ENCODE measurements at places on chromosomes 2 and 18.

DNA sequence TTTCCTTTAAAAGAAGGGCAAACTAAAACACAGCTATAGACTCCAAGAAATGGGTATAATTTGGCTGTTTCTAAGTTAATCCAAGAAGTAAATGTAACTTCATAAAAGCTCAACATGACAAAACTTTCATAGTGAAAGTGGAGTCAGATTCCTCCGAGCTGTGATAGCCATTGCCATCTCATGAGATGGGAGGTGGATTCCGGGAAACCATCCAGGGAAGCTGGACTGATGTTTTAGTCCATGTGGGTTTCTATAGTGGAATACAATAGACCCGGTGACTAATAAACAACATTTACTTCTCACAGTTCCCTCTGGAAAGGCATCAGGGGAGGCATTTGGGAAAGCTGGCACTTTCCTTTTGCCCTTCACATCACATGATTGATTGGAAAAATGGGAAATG is 10.0 kb upstream of the LAPTM4A start:
- DNase-seq, result no peak

- DNase-seq, result no peak
Measured at GRCh38 chr18:63882333-63883141, 5.0 kb upstream of the SERPINB2 start.

GRCh38 chr2:152537081-152537651 is 180.1 kb downstream of the PRPF40A start:
- no peak for DNase-seq

- DNase-seq, result no peak
Measured at GRCh38 chr2:79612999-79613398, 100.1 kb downstream of the CTNNA2 start.

GRCh38 chr2:30684516-30684915 is 122.7 kb downstream of the CAPN13 start:
- no peak for DNase-seq

GRCh38 chr2:12005886-12006681 is 259.7 kb downstream of the LPIN1 start:
- peak; percentile 73 for DNase-seq

DNA sequence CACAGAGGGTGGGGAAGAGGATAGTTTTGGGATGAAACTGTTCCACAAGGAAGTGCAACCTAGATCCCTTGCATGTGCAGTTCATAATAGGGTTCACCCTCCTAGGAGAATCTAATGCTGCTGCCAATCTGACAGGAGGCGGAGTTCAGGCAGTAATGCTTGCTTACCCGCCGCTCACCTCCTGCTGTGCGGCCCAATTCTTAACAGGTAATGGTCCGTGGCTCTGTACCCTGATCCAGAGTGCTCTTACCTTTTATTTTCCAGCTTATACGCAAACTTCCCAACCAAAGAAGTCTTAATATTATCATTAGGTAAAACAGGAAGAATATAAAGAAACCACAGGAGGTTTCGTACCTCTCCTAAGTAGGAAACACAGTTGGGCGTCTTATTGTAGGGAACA is 82.7 kb upstream of the CD302 start:
- no peak for DNase-seq

GRCh38 chr2:117714745-117715417 is 99.6 kb upstream of the DDX18 start:
- DNase-seq, result no peak

DNA sequence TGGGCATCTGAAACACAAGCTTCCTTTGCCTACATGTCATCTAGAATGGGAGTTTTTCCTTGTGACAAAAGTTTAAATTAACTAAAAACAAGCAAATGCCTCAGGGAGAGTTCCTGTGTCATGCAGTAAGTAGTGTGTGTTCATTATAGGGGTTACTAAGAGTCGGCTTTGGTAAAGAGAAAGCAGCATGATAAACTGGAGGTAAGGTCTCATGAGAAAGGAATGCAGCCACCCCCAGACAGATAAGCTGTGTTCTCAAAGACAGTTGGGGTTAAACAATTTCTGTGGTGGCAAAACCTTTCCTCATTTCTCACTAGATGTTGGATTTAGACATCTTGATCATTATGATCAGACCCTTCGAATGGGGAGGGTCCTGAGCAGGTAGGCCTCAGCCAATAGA is 129.7 kb downstream of the MAP4K4 start:
- no peak for DNase-seq

- no peak for DNase-seq
Measured at GRCh38 chr18:9386879-9387278, 52.3 kb downstream of the TWSG1 start.

DNA sequence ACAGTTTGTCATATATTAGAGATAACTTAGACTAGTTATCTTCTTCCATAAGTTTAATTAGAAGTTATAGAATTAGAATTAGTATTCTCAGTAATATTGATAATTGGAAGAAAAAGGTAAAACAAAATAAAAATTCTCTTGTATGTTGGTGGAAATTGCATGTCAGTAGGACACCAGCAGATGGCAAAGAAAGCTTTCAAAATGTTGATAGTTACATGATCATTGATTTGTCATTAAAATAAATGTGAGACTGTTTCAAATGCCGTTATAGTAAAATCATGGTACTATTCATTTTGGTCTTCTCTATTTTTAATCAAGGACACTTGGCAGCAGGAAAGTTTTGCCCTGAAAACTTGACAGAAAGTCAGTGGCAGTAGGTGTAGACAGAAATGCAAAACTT is 270.2 kb downstream of the TGIF1 start:
- DNase-seq, result no peak

- DNase-seq, result no peak
Measured at GRCh38 chr2:133476931-133477615, 91.2 kb downstream of the NCKAP5 start.

DNA sequence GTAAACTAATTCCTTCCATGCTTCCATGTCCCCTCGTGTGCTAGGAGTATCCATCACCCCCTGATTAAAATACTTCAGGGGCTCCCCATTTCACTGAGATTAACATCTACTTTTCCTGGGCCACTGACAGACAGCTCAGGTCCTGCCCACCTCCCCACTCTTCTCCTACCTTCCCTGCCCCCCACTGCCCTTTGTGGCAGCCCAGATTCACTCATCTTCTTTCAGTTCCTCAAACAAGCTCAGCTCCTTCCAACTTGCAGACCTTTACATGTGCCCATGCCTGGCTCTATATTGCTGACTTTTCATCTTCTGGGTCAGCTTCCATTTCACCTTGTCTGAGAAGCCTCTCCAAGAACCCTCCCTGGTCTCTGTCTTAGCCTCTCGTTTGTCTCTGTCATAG is 12.0 kb downstream of the RUFY4 start:
- no peak for DNase-seq

DNA sequence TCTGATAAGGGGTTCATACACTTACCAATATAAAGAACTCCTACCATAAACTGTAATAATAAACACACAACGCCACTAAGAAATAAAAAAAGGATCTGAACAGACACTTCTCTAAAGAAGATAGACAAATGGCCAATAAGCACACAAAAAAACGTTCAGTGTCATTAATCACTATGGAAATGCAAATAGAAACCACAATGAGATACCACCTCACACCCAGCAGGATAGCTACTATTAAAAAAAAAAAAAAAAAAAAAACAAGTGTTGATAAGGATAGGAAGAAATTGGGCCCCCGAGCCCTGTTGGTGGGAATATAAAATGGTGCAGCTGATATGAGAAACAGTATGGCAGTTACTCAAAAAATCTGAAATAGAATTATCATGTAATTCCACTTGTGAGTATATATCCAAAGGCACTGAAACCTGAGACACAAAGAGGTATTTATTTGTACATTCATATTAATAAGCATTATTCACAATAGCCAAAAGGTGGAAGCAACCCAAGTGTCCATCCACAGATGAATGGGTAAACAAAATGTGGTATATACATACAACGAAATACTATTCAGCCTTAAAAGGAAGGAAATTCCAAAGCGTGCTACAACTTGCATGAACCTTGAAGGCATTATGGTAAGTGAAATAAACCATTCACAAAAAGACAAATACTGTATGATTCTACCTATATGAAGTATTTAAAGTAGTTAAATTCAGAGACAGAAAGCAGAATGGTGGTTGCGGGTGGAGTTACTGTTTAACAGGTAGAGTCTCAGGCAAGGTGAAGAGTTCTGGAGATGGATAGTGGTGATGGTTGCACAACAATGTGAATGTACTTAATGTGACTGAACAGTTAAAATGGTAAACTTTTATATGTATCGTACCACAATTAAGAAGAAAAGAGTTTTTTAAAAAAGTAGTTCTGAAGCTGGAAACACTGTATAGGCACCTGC is 17.9 kb downstream of the REV1 start:
- no peak for DNase-seq

GRCh38 chr2:27624943-27625342 is 3.9 kb downstream of the CCDC121 start:
- DNase-seq, result no peak

DNA sequence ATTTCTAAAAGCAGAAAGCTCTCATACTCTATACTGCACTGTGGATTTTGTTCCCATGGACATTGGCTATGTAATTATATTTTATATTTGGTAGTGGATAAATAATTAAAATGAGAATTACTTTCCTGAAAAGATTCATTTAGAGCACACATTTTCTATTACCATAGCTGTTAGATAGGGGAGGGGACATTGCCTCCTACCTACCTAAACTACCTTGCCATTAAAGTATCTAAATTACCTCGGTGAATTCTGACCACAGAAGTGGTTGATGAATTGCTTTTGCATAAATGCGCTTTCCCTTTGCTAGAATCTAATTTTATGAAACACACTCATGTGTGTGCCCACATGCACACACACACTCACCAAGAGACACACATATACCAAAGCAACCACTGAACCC is 329.1 kb downstream of the MTX2 start:
- no peak for DNase-seq

DNA sequence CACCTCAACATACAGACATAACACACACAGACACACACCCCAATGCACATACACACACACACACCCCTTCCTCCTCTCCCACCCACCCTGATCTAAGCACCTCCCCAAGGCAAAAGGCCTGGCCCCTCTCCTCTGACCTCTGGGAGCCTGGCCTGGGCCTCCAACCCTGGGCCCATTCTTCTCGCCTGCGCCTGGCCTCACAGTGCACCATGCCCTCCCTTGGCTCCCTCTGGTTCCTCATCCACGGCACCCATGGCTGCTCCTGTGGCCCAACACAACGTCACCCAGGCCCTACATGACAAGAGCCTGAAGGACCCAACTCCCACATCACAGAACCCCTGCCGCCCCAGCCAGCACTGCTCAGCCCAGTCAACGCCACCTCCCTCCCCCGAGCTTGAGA is 281.3 kb downstream of the CELF4 start:
- DNase-seq, result no peak

DNA sequence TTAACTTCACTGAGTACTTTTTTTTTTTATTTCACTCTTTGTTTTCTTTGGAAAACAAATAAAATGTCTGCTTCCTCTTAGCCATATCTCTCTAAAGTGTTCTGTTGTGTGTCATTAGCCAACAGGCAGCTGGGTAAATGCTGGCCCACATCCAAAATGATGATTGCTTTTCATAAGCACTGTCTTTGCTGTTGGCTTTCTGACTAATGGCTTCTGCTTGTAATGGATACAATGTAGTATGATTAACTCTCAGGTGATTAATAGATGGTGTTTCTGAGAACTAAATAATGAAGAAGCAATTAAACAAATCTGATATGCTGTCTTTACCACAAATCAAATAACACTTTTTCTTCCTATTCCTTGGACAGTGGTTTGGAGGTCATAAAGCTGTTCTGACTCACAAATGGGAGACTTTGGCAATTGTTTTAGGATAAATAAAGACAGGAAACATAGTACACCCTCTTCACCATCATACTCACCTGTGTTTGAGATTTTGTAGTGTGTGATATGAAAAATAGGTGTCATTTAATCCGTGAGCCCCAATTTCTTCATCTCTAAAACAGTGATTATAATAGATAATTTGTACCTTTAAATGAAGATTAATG is 888.4 kb downstream of the TSN start:
- DNase-seq, result no peak

- DNase-seq, result no peak
Measured at GRCh38 chr18:73653827-73654226, 493.8 kb downstream of the FBXO15 start.

DNA sequence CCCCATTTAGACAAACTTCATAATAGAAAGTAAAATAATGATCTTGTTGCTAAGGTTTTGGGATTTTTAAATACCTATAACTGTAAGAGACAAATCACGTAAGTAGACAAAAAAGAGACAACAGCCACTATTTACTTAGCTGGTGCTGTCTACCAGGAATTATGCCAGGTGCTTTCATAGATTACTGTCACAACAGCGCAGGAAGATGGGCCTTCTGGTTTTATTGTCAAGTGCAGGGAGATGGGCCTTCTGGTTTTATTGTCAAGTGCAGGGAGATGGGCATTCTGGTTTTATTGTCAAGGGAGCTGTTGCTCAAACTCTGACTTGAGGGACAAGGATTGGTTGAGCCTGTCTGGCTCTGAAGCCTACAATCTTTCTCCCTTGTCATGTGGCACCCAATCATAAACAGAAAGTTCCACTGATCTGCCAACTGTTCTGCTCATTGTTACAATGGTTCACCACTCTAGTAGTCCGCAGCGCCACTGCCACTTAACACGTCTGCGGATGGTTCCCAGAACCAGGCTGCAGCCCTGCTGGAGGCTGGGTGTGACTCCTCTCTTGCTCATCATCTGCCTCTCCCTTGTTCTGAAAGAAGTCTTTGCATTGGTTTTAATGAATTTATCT is 95.0 kb downstream of the RNF144A start:
- DNase-seq, result no peak

DNA sequence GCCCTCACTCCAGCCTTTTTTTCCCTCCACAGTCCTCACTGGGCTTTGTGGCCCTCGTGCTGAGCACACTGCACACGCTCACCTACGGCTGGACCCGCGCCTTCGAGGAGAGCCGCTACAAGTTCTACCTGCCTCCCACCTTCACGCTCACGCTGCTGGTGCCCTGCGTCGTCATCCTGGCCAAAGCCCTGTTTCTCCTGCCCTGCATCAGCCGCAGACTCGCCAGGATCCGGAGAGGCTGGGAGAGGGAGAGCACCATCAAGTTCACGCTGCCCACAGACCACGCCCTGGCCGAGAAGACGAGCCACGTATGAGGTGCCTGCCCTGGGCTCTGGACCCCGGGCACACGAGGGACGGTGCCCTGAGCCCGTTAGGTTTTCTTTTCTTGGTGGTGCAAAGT is 39.4 kb downstream of the STEAP3 start:
- DNase-seq, result no peak

- no peak for DNase-seq
Measured at GRCh38 chr18:26003817-26004216, 86.6 kb downstream of the SS18 start.

GRCh38 chr18:11283479-11284161 is 134.3 kb upstream of the PIEZO2 start:
- DNase-seq, result no peak

DNA sequence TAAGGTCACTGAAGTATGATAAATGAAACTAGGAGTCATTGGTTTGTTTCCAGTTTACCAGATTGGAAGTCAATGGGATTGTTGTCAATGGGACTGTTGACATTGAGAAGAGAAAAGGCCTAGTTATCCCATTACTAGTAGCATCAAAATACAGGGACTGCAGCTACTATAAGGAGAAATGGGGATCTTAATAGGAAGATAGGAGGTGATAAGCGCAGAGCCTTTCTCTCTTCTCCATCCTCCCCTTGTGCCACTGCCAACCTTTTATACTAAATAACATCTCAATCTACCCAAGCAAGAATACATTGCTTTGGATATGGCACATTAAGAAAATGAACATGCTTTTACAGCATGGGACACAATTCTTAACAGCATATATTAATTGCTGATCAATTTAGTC is 10.5 kb upstream of the BBS5 start:
- no peak for DNase-seq

GRCh38 chr2:236252602-236253001 is 11.6 kb downstream of the ASB18 start:
- no peak for DNase-seq

GRCh38 chr2:120555092-120555491 is 180.6 kb upstream of the GLI2 start:
- DNase-seq, result no peak

All from CD8-positive, alpha-beta T cell (primary cell).